Stimulated activated CD4-positive, alpha-beta T cell treated with anti-CD3 and anti-CD28 coated beads, Interleukin-4, amount 100 ng/mL, for 4 hours (primary cell): ENCODE measurements at places on chromosomes 3 and 15.

GRCh38 chr15:47820057-47820746 is 102.9 kb downstream of the SEMA6D start:
- no peak for DNase-seq

GRCh38 chr3:17946619-17947018 is 204.2 kb upstream of the TBC1D5 start:
- DNase-seq: no peak

GRCh38 chr3:114293838-114294535 is at the start of gene TIGIT:
Gene TIGIT (plus strand): TSS chr3:114294028. CDS start chr3:114294062, 34 bp downstream.
- no peak for DNase-seq

DNA sequence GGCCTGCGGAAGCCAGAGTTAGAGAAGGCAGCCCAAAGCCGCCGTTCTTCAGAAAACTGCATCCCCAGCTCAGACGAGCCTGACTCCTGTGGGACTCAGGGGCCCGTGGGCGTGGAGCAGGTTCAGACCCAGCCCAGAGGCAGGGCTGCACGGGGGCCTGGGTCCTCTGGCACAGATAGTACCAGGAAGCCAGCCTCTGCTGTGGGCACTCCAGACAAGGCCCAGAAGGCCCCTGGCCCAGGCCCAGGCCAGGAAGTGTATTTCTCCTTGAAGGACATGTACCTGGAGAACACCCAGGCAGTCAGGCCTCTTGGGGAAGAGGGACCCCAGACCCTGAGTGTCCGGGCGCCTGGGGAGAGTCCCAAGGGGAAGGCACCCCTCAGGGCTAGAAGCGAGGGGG is 23.1 kb downstream of the ALPK3 start:
- no peak for DNase-seq

GRCh38 chr3:42210726-42211125 is 55.3 kb downstream of the CCK start:
- DNase-seq: no peak

GRCh38 chr15:99502182-99502581 is 63.6 kb upstream of the MEF2A start:
- no peak for DNase-seq

DNA sequence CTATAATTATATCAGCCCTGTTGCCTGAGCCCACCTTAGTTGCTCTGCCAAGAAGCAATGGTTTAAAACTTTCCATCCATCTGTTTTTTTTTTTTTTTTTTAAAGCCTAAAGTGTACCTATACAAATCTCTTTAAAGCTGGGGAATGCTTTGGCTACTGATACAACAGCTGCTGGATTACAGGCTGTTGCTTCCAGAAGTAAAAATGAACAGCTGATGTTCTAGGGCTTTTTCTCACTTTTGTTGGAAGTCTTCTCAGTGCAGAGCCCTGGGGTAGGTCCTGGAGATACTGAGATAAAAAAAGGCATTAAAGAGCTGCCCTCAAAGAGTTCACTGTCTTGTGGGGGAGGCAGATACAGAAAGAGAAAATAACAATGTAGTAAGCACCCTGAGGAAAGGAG is 218.1 kb downstream of the NLGN1 start:
- DNase-seq: no peak

GRCh38 chr3:43523454-43524053 is 98.3 kb downstream of the ANO10 start:
- no peak for DNase-seq

- DNase-seq: no peak
Measured at GRCh38 chr15:51004103-51004551, 90.6 kb downstream of the TNFAIP8L3 start.

DNA sequence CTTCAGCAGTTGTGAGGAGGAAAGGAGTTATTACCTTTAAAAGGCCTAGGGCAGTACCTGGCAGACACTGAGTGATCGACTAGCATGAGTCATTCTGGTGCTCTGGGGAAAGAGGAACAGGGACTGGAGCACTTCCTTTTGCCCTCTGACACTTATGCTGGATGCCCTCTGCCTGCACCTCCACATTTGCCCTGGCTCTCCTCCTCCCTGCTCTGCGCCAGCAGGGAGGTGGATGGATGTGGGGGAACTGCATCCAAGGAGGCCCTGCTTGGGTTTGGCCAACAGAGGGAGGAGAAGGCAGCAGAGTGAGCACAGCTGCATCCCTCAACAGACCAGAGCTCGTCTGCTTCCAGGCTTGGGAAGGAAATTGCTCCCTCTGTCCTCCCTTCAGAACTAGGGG is 75.0 kb downstream of the SEMA5B start:
- DNase-seq: no peak

DNA sequence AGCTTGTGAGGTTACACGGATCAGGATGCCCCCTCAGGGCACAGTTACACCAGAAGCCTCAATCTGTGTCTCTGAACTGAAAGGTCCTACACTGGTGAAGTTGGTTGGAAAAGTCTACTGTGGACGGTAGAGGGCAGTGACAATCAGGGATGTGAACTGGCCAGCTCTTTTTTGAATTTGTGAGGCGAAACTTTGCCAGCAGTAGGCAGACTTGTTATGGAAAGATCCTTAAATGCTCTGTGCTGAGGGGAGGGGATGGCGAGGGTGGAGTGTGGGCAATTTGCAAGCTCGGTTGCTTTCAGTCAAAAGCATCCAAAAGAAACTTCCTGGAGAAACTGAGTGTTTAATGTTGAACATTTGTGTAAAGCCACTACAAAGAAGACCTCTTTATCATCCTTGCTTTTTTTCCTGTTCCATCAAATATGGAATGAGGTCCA is 127.4 kb upstream of the ABHD17C start:
- DNase-seq: no peak

DNA sequence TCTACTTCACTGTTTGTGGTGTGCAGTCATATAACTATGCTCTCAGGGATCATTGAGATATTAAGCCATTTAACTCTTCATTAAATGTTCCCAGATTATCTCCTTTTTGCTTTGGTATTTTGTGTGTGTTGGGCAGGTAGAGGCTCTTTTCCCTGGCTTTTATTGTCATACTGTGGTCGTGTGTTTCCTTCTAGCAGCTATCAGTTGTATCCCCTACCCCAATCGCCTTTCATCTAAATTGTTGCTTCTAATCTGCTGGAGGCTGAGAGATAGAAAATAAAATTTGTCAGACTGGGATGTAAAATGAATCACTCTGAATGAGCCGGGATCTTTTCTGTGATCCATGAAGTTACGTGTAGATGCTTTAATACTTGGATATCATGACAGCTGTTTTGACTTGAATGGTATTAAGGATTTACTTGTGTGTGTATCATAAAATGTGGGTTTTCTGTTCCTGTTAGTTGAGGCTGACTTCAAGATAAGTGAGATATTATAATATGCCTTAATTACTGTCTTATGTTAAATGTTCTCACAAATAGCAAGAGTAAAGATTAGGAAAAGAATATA is 9.2 kb downstream of the NFKBIZ start:
- DNase-seq: no peak

GRCh38 chr3:102269406-102269805 is 165.4 kb upstream of the ZPLD1 start:
- no peak for DNase-seq

DNA sequence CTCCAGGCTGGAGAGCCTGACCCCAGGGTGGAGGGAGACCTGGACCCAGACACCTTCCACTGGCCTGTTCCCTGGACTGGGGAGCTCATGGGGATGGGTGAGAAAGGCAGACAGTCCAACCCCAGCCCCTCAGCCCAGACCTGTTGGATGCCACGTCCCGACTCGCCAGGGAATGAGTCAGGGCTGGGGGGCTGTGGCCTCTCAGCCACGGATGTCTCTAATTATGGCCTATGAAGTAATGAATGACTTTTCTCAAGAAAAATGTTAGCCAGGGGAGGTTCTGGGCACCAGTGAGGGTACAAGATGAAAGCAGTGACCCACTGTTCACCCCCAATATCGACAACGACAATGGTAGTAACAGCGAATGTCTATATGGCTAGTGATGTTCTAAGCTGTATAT is 107.0 kb upstream of the RPL32 start:
- DNase-seq: no peak

- no peak for DNase-seq
Measured at GRCh38 chr3:175535351-175535750, 676.2 kb downstream of the NAALADL2 start.

DNA sequence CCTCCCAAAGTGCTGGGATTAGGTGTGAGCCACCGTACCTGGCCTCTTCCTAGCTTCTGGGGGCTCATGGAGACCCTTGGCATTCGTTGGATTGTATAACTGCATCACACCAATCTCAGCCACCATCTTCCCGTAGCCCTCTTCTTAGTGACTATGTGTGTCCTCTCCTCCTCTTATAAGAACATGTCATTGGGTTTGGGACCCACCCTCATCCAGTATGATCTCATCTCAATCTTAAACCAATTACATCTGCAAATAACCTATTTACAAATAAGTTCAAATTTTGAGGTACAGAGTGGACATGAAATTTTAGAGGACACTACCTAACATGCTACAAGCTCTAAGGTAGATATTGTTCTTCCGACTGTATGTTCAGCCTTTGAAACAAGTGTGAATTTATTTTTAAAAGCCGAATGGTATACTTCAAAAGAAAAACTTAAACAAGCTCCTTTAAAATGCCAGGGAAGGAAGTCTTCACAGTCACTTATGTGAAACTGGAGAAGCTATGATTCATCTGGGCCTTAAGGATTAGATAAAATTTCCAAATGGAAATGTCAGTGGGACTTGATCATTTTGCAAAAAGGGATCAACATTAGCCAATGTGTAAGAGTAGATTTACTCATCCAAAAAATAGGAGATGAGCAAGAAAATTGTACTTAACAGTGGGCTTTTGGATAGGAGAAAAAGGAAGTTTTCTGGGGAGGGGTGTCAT is 225.7 kb downstream of the MEX3B start:
- no peak for DNase-seq

GRCh38 chr15:63833021-63833696 is 589 bp downstream of the HERC1 start:
- no peak for DNase-seq

DNA sequence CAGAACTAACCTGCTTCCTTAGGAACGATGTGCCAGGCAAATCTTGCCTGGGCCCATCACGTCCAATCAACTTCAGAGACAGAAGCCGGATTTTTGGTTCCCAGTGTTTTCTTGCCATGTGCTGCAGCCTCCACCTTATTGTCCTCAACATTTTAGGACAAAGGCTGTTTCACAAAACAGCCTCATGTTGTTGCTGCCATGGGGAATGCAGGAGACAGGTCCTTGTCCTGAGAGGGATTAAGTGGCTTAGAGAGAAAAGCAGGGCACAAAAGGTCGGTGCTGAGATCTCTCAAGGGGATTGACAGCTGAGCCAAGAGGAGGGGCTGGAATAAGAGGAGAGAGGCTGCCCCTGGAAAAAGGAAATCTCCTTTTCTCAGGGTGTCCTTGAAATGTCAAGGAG is 11.3 kb upstream of the NMNAT3 start:
- no peak for DNase-seq

DNA sequence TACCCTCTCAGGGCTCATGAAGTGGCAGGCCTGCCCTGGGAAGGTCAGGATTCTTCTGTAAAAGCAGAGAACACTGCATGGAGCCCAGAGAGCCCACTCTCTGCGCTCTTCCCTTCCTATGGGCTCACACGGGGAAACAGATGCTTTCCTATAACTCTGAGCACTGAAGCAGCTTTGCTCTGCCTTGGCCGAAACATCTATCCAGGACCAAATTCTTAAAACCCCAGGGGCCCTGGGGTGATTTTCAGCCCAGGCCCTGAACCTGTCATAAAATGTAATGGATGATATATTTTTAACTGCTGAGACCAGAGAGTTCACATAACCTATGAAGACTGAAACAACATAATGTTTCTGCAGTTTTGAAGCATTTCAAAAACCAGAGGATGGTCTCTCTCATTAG is 249.9 kb upstream of the CTDSPL start:
- DNase-seq: no peak

DNA sequence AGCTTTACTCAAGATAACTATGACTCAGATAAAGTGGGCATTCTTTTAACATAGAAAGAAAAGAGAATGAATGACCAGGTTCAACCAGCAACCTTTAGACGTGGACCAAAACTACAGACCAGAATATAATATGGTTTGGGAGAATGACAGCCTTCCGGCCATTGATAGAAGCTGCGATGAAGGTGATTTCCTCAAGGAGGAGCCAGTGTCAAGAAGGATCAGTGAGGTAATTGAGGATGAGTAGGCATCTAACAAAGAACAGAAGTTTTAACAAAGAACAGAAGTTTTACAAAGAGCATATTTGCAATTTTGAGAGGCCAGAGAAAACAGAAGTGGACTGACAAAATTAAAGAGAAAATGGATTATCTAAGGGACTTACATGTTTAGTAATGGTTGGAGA is 289.0 kb upstream of the AGTR1 start:
- no peak for DNase-seq

DNA sequence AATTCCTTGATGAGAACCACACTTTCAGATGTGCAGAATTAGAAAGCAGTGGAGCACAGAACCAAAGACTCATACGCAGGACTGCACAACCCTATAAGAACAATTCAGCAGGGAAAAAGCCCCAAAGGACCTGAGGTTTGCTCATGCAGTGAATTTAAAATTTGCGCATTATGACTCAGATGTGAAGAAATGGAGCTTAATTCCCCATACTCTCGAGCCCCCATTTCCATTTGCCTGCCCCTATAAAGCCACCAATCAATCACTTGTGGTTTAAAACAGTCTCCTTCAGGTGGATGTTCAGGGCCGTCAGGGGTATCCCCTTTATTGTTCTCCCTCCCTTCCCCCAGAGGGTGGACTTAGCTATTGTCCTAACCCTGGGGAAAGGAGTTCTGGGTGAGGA is 221.2 kb downstream of the IGSF11 start:
- no peak for DNase-seq

DNA sequence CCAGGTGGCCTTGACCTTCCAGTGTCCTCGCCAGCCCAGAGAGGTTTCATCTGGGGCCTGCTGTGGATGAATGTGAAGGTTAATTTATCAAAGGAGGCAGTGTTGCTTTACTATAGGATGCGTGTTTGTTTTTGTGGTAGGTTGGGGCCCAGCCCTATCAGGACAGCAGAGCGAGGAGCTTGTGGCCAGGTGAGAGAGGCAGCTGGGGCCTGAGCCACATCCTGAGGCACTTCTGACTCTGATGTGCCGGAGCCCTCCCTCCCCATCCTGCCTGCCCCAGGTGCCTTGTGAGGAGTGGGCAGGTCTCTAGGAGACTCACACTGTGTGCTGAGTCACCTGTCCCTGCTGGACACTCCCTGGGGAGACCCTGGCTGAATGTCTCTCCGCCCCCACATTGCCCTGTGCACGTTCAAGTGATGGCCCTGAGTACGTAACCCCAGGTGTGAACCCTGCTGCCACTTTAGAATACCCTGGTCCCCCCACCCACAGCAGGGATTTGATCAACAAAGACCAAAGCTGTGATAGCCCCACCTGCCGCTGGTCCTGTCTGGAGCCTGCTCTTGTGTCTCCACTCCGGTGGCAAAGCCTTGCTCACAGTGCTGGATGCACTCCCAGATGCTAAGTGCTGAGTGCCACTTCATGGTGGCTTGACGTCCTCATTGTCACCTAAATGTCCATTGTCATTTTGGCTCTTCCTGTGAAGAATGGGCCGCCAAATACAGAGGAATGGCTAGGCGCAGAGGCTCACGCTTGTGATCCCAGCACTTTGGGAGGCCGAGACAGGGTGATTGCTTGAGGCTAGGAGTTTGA is 16.0 kb downstream of the FBLN2 start:
- DNase-seq: no peak

GRCh38 chr15:89469426-89470096 is 26.8 kb downstream of the RHCG start:
- DNase-seq: no peak

- peak; percentile 18 for DNase-seq
Measured at GRCh38 chr3:196499807-196500524, 3.6 kb downstream of the RNF168 start.
